ENCODE measurements at places on chromosomes 1 and 21. TPM values are rescaled to one million over a fixed set of nuclear protein-coding genes. Genes with fewer than 3 reads are reported as not detected.

DNA sequence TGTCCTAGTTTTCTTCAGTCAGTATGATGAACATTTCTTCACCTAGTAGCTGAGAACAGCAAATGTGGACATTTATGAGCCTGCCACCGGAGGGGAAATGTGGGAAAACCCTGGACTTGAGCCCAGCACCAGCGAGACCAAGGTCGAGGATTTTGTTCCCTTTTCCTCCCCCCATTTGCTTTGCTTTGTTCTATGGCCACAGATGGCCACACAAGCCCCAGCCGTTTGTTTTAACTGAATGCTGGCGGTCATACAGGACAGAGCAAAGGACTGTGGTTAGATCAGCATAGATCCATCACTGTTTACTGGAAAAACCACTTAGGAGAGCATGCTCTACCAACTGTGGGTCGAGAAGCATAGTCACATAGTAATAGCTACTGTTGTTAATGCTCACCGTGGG lies 20.9 kb downstream of the SH2D2A start:
- H3K36me3 ChIP-seq, result peaks cover 100% of the 10 kb centered on the region
- DNase-seq, result no peak
- H3K4me3 ChIP-seq, result no peak overlapping the region

- no peak overlapping the region for H3K27ac ChIP-seq
- no peak overlapping the region for H3K4me3 ChIP-seq
- H3K4me1 ChIP-seq, result no peaks in the 10 kb centered on the region
- no peaks in the 10 kb centered on the region for H3K36me3 ChIP-seq
- peaks cover 2% of the 10 kb centered on the region for H3K27me3 ChIP-seq
- no peak for DNase-seq
Observed at GRCh38 chr1:18149027-18149641, 41.5 kb downstream of the IGSF21 start.

- DNase-seq, result no peak
- H3K36me3 ChIP-seq, result no peaks in the 10 kb centered on the region
- no peak overlapping the region for H3K27ac ChIP-seq
- H3K4me3 ChIP-seq, result no peak overlapping the region
- peaks cover 11% of the 10 kb centered on the region for H3K4me1 ChIP-seq
Observed at GRCh38 chr1:213119794-213120193, 68.8 kb downstream of the RPS6KC1 start.

DNA sequence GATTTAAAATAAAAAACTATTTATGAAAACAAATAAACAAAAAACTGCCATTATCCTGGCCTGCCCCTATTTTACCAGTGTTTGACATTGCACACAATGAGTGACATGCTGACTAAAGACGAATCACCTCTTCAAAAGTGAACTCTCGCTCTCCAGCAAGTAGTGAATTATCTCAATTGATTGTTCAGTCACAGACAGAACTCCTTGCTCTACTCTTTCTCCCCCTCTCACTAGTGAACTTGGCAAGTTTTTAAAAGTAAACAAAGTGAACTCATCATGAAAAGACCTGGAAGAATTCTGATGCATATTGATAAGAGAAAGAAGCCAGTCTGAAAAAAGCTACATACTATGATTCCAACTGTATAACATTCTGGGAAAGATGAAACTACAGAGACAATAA lies 4.7 kb upstream of the C1orf52 start:
- peaks cover 3% of the 10 kb centered on the region for H3K4me1 ChIP-seq
- no peak for DNase-seq
- peaks cover 56% of the 10 kb centered on the region for H3K36me3 ChIP-seq
- no peaks in the 10 kb centered on the region for H3K27me3 ChIP-seq

DNA sequence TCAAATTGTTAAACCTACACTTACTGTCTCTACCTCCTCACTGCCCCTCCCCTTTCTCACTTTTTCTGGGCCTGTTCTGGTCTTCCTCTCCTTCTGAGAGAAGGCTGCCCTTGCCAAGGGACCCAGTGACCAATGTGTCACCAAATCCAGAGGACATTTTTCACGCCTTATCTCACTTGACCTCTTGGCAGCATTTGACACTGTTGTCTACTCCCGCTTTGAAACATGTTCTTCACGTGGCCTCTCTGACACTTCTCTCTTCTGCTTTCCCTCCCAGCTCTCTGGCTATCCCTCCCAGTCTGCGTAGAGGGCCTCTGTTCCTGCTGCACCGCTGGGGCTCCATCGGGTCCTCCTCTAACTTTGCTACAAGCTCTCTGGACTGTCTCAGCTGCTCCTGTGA lies 25.3 kb downstream of the KCNQ4 start:
- no peak overlapping the region for H3K4me3 ChIP-seq
- H3K4me1 ChIP-seq, result peaks cover 19% of the 10 kb centered on the region
- H3K27ac ChIP-seq, result no peak overlapping the region
- no peak for DNase-seq
- no peaks in the 10 kb centered on the region for H3K27me3 ChIP-seq
- H3K36me3 ChIP-seq, result no peaks in the 10 kb centered on the region

DNA sequence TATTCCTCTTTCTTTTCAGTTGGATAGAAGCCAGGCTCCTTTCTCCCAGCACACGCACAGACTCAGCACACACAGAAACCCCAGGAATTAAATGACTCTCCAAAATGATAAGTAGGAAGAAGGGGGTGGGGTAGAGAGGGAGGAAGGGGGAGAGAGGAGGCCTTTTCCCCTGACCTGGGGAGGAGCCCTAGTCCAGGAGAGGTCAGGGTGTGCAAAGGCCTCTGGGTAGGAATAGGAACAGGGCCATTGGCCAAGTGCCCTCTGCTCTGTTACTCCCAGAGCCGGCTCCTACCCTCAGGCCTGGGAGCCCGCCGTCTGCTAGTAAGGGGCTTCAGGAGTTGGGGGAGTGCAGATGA lies 35.6 kb upstream of the PUM1 start:
- H3K36me3 ChIP-seq, result no peaks in the 10 kb centered on the region
- no peak overlapping the region for H3K27ac ChIP-seq
- no peak overlapping the region for H3K4me3 ChIP-seq
- H3K27me3 ChIP-seq, result no peaks in the 10 kb centered on the region

S100A3 gene
- polyA plus RNA-seq, result 6.6 TPM

Data from psoas muscle (tissue), 8 donors.